Stimulated activated CD4-positive, alpha-beta T cell treated with anti-CD3 and anti-CD28 coated beads, Interleukin-12 subunit alpha, Interleukin-12 subunit beta, amount 100 ng/mL, for 4 hours (primary cell): ENCODE measurements at places on chromosomes 3 and 15.

- DNase-seq: no peak
These were observed 35.8 kb downstream of the MGLL start for GRCh38 chr3:127786353-127787070.

GRCh38 chr15:50880206-50880605, 28.3 kb upstream of the AP4E1 start:
- DNase-seq: no peak

DNA sequence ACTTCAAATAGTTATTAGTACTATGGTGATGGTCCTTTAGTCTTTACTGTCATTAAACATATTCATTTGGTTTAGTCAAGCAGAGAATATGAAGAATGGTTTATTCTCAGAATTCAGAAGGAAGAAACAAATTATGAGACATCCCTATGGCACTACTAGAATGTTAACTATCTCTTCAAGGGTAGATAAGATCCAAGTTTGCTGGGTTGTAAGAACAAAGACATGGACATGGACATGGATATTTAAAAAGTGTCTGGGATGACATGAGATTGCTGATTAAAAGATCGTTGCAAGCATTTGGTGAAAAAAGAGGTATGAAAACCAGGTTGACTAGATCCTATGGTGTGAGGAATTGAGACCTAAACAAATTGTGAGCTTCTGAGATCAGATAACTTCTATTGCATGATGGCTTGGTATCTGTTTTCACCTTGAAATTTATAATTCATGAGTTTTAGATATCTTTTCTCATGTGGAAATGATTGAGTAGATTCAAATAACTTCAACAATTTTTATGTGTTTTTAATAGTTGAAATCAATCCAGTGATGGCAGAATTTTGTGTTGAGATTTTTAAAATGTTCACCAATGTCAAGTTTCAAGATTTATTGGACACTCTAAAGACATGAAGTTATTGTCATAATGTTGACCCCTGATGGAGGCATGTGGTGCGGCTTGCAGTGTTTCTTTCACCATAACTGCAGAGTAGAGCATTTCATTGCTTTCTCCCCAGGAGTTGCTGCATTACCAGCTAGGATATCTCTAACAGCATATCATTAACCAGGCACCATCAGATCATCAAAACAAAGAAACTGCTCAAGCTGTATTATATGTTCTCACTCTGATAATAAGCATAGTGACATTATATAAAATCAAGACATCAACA, 72.6 kb downstream of the NAALADL2 start:
- no peak for DNase-seq

DNA sequence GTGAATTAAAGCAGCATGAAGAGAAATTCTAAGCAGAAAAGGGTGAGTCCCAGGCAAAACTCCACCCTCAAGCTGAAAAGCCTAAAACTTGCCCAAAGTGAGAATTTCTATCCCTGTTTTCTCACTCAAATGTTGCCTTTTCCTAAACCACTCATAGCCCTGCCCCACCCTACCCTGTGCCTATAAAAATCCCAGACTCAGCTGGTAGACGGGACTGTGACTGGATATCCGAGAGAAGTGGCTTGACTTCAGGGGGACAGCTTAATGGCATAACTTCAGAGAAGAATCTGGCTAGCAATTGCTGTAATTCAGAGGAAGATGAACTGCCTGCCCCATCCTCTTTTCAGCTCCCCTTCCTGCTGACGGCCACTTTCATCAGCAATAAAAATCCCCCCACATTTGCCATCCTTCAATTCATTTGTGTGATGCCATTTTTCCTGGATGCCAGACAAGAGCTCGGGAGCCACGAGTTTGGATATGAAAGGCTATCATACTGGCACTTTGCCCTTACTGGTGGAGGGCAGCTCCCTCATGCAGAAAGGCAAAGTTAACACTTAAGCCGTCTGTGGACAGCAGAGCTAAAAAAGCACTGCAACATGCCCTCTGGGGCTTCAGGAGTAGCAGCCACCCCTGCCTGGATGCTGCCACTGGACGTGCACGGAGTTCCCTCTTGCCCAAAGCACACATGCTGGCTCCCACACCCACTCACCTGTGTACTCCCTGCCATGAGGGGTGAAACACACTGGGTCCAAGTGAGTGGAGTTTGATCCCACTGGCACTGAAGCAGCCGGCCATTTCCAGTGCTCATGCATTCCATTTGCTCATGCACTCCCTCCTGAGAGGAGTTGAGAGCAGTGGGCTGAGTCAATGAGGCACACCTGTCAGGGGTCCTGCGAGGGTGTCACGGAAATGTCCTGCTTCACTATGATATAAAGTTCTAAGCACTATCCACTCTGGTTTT, 670.6 kb downstream of the PLOD2 start:
- no peak for DNase-seq

- no peak for DNase-seq
These were observed 13.2 kb downstream of the ABCC5 start for GRCh38 chr3:184004476-184004875.

GRCh38 chr3:180990505-180990904, 969 bp upstream of the DNAJC19 start:
- DNase-seq: no peak

GRCh38 chr3:156750874-156751245, 75.3 kb upstream of the LEKR1 start:
- no peak for DNase-seq

- DNase-seq: no peak
These were observed 81.7 kb downstream of the MSL2 start for GRCh38 chr3:136114421-136114820.
